ENCODE measurements at places on chromosomes 4 and X.

- H3K27ac ChIP-seq: no peak overlapping the region
- H3K36me3 ChIP-seq: no peaks in the 10 kb centered on the region
- no peak for DNase-seq
These were observed 224.7 kb downstream of the RBMX2 start for GRCh38 chrX:130626521-130626920.

DNA sequence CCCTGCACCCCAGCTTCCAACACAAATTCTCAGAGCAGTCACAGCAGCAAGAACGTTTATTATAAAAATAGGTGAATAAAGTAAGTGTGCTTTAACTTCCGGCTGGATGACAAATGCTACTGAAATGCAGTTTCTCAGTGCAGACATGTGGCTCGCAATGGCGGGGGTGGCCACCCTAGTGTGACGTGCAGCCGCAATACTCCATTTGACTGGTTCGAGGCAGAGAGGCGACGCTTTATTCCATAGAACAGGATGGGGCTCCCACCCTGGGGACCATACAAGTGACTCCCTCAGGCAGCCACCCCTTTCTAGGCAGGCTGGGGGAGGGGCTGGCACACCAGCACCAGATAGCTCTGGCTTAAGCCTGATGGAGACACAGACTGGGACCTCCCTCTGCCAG is 14.5 kb downstream of the TNIP2 start:
- H3K4me1 ChIP-seq: peaks cover 13% of the 10 kb centered on the region
- H3K36me3 ChIP-seq: no peaks in the 10 kb centered on the region
- no peaks in the 10 kb centered on the region for H3K27me3 ChIP-seq
- DNase-seq: no peak
- H3K4me3 ChIP-seq: no peak overlapping the region

- H3K36me3 ChIP-seq: no peaks in the 10 kb centered on the region
- no peak for DNase-seq
- no peak overlapping the region for H3K4me3 ChIP-seq
These were observed 18.3 kb upstream of the CXCR3 start for GRCh38 chrX:71636438-71637252.

GRCh38 chrX:7996414-7996813 is 69.2 kb upstream of the PNPLA4 start:
- DNase-seq: no peak
- no peak overlapping the region for H3K27ac ChIP-seq
- H3K4me1 ChIP-seq: no peaks in the 10 kb centered on the region
- no peak overlapping the region for H3K4me3 ChIP-seq

DNA sequence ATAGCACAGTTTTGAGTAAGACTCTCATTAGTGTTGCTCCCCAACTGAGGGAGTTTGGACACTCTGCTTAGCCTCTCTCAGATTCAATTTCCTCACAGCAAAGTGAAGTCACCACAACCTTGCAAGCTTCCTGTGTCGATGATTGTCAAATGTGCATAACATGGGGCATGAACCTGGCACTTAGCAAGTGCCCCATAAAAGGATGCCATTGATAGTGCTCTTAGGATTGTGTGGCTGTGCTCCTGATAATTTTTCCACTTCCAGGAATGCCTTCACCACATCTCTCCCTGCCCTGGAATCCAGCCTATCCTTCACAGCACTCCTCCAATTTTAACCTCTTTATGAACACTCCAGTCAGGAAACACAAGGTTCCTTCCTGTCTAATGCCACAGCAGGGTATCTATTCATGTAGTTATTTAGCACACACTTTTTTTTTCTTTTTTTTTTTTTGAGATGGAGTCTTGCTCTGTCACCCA is 309.4 kb downstream of the PPP3CA start:
- H3K27ac ChIP-seq: peak overlapping the region; percentile 80
- H3K27me3 ChIP-seq: no peaks in the 10 kb centered on the region
- H3K36me3 ChIP-seq: peaks cover 9% of the 10 kb centered on the region
- H3K4me1 ChIP-seq: peaks cover 39% of the 10 kb centered on the region

DNA sequence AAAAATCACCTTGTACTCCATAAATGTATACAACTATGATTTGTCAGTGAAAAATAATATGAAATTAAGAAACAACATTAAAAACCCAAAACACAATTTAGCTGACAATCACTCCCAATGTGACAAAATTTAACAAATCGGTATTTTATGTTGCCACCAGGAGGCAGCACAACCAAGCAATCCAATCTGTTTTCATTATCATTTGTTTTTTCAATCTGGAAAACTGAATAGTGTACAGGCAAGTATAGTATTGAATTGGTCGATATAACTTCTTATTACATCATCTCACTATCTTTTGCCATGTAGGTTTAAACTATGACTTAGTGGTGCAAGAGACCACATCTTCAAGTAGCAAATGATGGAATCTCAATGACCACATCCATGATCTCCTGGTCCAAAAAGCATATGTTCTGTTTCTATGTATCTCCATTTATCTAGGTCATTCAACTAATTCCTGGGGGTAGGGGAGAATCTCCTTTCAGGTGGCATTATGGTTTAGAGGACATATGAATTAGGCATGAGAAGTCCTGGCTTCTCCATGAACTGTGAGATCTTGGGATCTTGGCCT is 112.9 kb upstream of the AGA start:
- no peaks in the 10 kb centered on the region for H3K27me3 ChIP-seq
- no peak for DNase-seq
- no peaks in the 10 kb centered on the region for H3K4me1 ChIP-seq
- no peak overlapping the region for H3K4me3 ChIP-seq
- no peaks in the 10 kb centered on the region for H3K36me3 ChIP-seq
